ENCODE measurements at places on chromosomes 4 and X.

DNA sequence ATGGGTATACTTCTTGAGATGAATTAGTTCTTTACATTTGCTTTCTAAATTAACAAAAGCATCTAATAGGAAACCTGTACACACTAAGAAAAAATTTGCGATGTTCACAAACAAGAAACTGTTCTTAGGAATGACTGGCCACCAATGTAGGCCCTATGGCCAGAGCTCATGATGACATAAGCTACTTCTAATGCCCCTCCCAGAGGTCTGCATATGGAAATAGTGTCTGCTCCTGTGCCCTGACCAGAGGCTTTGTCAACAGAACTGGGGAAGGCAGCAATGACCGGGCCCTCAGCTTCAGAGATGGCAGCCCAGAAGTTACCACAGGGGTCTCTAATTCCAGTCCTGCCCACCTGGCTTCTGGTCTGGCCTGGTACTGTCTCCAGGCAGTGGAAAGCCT lies 15.0 kb upstream of the BCLAF3 start:
- DNase-seq, result no peak

- DNase-seq, result no peak
Observed at GRCh38 chr4:88134111-88134510, 24.3 kb downstream of the ABCG2 start.

DNA sequence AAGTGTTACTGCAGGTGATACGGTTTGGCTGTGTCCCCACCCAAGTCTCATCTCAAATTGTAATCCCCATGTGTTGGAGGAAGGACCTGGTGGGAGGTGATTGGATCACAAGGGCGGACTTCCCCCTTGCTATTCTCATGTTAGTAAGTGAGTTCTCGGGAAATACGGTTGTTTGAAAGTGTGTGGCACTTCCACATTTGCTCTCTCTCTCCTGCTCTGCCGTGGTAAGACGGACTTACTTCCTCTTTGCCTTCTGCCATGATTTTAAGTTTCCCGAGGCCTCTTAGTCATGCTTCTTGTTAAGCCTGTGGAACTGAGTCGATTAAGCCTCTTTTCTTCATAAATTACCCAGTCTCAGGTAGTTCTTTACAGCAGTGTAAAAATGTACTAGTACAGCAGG lies 65.2 kb upstream of the SLC7A11 start:
- DNase-seq, result no peak

DNA sequence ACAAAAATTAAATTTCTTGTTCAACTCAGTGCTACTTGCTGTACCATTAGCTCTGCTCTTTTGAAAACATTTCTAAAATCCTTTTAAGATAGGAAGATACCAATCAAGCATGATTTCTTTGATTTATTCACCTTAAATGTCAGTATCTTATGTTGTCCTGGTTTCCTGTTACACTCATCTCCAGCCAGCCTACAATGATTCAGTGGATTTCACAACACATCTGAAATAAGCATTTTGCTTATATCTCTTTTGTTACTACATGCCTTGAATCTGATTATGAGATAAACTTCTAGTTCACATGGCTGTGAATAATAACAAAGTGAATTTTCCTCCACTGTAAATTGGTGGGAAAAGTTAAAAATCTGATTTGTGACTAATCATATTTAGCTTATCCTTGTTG lies 112.5 kb upstream of the BMP3 start:
- no peak for DNase-seq

- no peak for DNase-seq
Observed at GRCh38 chr4:39648827-39649558, 10.3 kb upstream of the SMIM14 start.

DNA sequence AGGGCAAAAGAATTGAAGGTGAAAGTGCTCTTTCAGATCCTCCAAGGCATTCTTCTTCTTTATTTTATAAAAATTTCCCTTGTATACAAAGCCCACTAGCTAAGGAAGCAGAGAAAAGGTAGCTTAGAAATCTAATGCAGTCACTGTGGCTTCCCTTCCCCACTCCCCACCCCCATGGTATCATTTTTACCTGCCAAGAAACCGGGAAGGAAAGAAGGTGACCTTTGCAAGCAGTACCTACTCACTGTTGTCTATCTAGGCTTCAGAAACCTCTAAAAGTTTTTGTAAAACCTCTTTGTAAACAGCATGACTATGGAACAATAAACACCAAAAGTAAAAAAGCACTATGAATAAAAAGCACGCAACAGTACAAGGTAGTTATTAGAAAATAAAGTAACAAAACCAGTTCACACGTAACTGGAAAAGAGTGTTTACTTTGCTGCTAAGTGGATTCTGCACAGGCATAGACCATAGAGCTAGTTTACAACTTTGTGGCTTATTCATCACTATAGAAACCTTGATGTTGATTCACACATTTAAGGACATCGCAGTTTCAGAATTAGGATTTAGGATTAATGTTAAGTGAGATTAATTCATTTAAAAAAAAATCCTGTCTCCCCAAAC lies 109.6 kb upstream of the FTHL17 start:
- no peak for DNase-seq

DNA sequence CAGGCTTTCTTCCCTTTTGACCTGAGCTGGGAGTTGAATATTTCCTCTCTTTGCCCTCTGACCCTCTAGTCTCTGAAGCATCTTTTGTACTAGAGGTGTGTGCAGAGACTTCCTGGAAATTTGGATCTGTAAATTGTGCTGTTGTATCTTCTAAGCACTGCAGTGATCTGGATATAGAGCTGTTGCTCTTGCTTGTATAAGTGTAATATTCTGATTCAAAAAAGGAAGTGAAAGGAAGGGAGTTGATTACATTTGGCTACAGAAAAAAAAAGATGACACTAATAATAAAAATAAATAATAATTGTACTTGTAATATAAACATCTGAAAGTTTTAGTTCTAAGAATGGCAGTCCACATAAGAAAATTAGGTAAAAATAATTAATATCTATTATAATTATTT lies 33.0 kb downstream of the FRG1 start:
- DNase-seq, result no peak

- DNase-seq, result no peak
Observed at GRCh38 chrX:112164420-112164819, 81.8 kb upstream of the TRPC5 start.

- no peak for DNase-seq
Observed at GRCh38 chr4:111204797-111205196, 581.9 kb upstream of the PITX2 start.

DNA sequence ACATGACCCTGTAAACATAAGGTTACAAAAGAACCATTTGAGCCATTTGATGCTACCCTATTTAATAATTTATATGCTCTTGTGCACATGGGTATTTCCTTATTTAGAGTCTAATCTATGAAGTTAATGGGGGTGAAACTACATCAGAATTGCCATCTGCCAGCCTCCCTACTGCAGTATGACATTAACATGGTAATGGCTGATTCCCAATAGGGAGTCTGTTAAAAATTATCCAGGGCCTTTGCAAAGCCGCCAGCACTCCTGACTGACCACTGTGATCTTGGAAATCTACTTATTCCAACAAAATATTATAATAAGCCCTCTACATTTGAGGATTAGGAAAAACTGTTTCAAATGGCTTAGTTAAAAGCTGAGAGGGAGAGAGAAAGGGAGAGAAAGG lies 153.7 kb downstream of the CLCN4 start:
- no peak for DNase-seq

Data from NCI-H1105 treated with DMSO at 0.1 percent for 48 hours (cell line).